ENCODE measurements at places on chromosomes 11 and 22.

DNA sequence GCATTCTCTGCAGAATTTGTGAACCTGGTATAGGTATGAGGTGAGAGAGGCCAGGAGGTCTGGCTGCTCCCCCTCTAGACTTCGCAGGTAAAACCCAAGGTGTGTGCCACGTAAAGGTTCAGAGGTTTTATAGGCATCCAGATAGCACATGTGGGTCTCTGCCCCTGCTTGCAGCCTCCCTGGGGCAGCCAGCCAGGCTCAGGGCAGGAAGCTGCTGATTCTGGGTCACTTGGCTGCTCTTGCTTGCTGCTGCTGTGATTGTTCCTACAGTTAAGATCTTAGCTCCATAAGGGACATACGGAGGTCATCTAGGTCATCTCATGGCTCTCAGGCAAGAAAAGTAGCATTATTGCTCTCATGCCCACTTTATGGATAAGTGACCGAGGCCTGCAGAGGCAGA lies 30.2 kb downstream of the ZBTB16 start:
- no peak for DNase-seq

- DNase-seq, result no peak
Measured at GRCh38 chr11:1573903-1574237, 1.8 kb upstream of the DUSP8 start.

- DNase-seq, result no peak
Measured at GRCh38 chr11:87743007-87743406, 432.2 kb downstream of the RAB38 start.

DNA sequence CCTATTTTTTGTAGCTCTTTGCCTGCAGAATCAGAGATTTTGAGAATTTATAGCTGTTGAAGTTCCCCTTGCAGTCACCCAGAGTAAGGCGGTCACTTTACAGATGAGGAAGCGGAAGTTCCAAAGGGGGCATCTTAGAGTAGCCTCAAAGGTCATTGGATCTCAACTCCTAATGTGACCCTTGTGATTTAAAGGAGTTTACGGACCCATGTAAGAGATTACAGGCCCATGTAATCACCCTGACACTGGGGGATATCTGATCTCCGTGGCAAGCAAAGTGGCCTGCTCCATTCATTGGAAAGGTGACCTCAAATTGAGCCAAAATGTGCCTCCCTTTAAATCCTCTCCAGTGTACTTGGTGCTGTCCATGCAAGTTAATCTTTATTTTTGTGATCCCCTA lies 15.7 kb downstream of the P2RX3 start:
- no peak for DNase-seq

DNA sequence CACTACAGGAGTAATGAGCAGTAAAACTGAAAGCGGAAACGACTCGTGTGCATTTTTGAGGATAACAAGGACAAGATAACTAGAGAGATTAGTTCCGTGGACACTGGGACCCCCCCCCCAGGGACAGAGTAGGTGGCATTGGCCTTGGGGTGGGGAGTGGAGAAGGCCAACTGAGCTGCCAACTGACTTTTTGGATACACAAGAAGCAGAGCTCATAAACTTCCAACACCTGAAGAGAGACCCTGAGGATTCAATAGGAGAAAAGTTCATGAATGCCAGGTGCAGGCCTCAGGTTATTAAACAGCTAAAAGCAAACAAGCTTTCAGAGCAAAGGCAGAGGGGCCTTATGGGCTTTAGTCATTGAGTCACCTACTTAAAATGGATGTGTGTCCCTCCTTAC lies 17.6 kb upstream of the PRSS23 start:
- no peak for DNase-seq

DNA sequence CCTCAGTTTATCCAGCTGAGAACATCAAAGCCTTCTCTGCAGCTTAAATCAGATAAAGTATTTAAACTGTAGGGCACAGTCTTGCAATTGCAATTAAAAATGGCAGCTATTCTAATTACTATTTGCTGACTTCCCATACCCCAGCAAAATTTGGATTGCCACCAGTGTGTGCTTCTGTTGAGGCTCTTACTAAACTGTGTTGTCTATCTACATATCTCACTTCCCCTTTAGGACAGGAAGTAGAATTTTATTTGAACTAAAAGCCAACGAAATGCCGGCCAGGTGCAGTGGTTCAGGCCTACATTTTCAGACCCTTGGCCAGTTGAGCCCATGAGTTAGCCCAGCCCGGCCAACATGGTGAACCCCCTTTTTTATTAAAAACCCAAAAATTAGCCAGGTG lies 7.1 kb downstream of the SAA4 start:
- no peak for DNase-seq

GRCh38 chr11:36282926-36283325 lies 6.3 kb downstream of the COMMD9 start:
- DNase-seq, result no peak

DNA sequence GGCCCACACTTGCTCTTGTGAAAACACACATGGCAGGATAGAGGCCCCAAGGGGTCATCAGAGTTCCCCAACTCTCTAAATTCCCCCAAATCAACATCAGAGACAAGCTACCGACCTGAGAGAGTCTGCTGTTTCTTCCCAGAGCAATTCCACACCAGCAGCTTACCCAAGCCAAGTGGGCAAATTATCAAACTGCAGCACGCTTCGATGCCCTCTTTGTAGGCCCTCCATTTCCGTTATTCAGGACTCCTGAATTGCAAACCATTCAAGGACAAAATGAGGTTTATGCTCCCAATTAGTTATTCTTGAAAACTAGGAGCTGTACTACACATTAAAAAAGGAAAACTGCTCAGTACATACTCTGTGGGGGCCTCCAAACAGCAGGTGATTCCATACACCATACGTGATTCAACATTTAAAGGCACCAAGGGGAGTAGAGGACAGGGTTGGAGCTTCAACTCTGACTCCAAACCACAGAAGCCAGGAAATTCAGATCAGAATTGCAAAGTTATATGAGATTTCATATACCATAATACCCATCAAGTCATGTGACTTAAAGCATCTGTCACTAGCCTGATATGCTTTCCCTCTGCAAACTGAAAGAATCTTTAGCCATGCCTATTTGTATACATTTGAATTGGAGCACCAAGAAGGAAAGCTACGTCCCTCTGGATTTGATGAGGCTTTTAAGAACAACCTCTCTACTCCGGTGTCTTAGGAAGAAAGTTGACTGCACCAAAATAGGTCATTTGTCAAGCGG lies 234.8 kb downstream of the CADM1 start:
- no peak for DNase-seq

- no peak for DNase-seq
Measured at GRCh38 chr22:47053726-47054141, 291.3 kb downstream of the TBC1D22A start.

GRCh38 chr11:73265853-73266645 lies 6.1 kb upstream of the P2RY6 start:
- DNase-seq, result no peak

DNA sequence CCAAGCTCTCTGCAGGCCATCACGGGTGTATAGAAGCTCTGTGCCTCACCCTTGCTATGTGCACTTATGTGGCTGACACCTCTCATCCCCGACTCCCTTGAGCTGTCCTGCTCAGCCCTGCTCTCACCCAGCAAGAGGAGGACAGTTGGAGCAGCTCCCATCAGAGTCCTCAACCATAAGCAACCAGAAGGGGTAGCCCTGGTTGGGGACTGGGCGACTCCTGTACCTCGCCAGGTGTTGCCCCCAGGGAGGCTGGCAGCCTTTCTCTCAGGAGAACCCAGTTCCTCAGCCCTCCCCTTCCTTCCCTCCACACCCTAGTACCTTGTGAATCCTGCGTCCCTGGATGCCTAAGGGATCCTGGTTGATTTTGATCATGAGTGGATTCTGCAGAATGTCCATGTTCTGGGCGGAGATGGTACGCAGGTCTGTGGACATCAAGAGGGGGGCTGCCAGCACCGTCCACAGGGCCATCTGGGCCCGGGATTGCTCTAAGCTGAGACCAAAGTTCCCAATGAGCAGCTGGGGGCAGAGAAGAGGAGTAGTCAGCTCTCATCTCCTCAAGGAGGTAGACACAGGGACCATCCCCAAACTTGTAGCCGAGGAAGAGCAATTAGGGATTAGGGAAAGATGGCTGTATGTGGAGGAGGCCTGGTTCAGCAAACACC lies 8.0 kb downstream of the NAGA start:
- DNase-seq, result no peak

GRCh38 chr11:119376197-119376847 lies 5.2 kb downstream of the USP2 start:
- peak; percentile 98 for DNase-seq

GRCh38 chr11:120649316-120649715 lies 137.8 kb downstream of the GRIK4 start:
- DNase-seq, result no peak

- peak; percentile 6 for DNase-seq
Measured at GRCh38 chr11:23564370-23564769, 704.1 kb upstream of the CCDC179 start.

DNA sequence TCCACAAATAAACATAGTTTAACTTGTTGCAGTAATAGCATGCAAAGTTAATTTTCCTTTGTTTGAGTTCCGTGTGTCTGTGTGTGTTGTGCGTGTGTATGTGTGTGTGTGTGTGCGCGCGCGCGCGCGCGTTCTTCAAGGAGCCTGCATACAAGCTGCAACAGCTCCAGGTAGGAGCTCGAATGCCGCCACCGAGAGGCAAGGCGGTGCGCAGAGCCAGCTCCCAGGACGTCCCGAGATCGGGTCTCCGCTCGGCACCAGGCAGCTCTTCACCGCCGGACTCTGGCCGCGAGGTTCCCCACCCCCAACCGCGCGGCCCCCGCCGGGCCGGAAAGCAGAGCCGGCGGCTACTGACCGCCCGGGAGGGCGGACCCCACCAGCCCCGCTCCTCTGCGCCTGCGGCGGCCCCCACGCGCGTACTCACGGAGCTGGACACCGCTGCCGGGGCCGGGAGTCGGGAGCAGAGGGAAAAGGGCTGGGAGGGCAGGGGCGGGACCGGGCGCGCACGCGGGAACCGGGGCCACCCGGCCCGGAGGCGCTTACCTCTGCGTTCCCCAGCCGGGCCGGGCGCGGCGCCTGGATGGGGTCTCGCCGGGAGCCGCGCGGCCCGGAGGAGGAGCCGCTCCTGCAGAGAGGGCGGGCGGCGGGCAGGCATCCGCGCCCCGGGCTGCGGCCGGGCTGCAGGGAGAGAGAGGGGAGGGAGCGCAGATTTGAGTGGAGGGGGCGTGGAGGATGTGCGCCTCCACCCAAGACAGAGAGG lies 40.4 kb upstream of the AKIP1 start:
- peak; percentile 49 for DNase-seq

- DNase-seq, result no peak
Measured at GRCh38 chr11:117554601-117555333, 227.1 kb downstream of the CEP164 start.

DNA sequence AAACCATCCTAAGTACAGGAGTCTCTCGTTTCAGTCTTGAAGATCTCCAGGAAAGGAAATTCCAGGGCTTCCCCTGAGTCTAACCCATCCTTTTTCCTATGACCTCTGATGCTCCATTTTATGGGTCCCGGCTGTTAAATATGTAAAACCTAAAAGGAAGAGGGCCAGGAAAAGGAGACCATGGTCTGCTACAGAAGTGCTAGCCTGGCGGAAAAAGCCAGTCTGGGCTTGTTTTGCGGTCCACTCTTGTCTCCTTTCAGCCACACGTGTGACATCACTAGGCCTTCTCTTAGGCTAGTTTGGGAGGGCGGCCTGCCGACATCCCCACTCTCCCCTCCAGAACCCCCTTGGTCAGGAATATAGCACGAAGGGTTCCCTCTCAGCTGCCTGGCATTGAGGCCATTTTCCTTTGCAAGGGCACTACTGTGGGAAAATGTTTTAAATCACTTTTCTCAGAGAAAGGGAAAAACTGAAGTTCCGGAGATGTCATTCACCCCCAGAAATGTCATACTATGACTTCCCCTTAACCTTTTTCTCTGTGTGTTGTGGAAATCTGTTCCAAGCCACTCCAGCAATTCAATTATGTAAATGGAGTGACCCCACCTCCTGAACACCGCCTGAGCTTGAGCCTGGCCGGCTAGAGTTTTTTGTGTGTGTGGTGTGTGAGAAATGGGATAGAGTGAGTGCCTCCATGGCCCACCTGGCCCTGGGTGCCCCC lies 86.9 kb downstream of the UBASH3B start:
- DNase-seq, result no peak

GRCh38 chr11:113956986-113957385 lies 17.9 kb upstream of the HTR3A start:
- DNase-seq, result no peak

GRCh38 chr11:61564936-61565696 lies 15.8 kb downstream of the SYT7 start:
- DNase-seq, result no peak

GRCh38 chr11:37724315-37724714 lies 1126.3 kb upstream of the RAG2 start:
- no peak for DNase-seq

DNA sequence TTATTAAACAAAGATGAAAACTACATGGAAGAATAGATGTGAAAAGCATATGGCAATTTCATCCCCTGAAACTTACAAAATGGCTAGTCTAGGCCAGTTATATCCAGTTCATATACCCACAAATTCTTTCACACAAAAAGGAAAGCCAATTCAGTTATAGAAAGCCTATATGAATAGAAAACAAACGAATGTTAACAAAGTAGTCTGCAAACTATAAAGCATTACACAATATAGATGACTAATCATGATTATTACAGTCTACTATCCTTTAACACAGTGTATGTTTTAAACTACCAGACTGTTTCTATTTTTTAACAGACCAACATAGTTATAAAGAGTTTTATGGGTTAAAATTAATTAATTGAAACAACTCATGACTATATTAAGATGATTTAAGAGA lies 12.1 kb downstream of the DCUN1D5 start:
- no peak for DNase-seq

GRCh38 chr22:21697880-21698279 lies 32.1 kb downstream of the PPIL2 start:
- DNase-seq, result no peak

DNA sequence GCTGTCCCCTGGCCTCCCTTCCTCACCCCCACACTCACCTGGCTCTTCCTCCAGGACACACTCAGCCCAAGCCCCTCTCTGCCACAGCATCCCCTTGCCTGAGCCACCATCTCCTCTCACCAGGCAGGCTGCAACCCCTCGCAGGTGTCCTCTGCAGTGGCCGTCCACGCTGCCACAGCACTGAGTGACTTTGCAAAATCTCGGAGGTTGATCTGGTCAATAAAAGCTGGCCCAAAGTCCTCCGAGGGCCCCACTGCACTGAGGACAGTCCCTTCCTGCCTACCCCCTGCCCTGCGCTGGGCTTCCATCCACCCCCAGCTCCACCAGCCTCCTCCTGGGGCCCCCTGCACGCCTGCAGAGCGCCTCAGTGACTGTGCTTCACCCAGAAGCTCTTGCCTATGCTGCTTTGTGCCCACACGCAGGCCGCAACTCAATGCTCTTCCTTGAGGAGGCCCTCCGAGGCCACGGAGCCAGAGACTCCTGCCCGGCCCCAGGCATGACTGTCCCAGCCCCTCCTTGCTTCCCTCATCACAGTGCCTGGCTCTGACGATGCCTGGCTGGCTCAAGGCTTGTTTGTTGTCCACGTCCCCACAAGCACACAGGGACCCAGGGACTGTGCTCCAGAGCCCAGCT lies 30.8 kb upstream of the SLC22A12 start:
- DNase-seq, result no peak

All from NCI-H146 (cell line).